ENCODE measurements at places on chromosomes 4 and X.

DNA sequence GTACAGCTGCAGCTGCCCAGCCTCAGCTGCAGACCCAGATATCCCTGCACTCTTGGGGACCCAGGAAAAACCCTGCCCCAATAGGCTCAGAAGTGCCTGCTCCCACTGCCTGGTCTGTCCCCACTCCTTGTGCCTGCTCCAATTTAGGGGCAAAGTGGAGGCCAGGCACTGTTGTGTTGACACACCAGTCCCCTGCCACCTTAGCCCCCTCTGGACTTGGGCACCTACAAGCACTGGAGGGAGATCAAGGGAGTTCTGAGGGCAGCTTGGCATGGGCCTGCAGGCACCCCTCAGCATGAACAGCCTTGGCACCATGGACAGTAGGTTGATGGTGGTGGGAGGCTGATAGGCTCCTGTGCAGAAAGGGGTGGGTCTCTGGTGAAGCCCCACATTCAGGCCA is 2020.8 kb upstream of the ADGRL3 start:
- no peak for DNase-seq

DNA sequence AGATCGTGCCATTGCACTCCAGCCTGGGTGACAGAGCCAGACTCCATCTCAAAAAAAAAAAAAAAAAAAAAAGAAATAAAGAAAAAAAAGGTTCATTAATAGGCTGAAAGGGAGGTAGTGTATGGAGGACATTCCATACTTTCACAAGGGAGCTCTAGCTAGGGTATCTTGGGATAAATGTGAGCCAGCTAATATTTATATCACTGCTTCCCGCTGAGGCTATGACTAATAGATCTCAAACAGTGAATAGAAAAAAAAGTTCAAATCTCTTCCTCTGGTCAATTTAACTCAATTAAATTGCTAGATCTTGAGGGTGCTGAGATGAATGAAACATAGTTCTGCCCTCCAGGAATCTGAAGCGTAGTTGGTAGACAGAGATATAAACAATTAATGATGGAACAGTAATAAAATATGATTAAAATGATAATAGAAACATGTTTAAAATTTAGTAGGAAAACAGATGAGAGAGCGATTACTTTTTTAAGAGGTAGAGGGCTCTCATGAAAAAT is 55.7 kb upstream of the SHISA3 start:
- DNase-seq, result no peak

DNA sequence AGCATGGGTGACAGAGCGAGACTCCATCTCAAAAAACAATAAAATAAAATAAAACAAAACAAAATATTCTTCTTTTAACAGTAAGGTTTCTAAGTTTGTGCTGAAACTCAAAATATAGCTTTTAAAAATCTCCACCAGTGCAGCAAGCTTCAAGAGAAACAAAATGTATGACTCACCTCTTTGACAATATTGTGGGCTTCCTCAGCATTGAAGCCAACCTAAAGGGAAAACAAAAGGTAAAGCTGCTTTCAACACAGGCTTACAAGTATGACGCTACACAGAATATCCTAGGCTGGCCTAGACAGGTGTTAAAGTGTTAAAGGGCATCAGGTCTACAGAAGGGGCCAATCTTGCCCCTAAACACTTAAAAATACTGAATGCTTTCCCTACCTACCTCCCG is 1.2 kb downstream of the DYNLT3 start:
- no peak for DNase-seq

DNA sequence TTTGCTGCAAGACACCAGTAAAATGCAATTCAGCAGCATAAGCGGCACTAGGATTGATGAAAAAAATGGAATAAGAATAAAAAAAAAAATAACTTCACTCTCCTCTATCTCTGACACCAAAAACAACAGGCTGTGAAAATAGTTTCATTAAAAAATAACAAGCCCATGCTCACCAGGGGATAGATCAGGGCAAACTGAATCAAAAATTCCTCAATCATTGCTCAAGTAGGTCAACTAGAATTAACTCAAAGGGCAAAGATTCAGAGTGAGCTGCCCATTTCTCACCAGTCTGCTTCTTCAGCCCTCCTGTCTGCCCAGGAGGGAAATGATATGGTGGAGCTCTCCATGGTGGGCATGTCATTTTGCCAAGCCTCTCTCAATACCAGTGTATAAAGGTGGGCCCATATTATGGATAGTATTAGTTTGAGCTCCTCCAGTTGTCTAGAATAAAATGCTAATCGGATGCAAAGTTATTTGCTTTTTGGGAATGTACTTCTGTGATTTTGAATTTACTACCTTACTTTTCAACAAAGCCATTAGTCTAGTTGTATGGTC is 153.9 kb downstream of the UNC5C start:
- DNase-seq, result no peak

DNA sequence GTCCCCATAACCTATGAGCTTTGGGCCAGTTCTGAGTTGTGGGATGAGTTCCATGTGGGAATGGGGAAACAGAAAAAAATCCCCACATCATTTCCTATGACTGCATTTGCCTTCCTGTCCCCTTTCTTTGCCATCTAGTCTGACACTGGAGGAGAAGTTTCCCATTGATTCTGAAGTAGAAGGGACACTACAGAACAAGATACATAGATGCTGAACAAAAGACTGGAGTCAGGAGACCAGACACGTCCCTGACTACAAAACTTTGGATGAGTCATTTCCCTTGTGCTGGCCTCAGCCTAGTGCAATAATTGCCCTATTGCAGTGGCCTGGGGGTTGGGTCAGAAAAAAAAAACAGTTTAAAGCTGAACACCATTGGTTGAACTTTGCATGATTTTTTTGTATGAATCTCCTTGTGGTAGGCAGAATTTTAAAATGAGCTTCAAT is 22.1 kb downstream of the BEX3 start:
- DNase-seq, result no peak
